ENCODE measurements at places on chromosomes 16 and 17. TPM values are rescaled to one million over a fixed set of nuclear protein-coding genes. Genes with fewer than 3 reads are reported as not detected.

Gene NPIPA3
- 1.4 TPM for total RNA-seq

Gene G6PC3
- total RNA-seq: 80.6 TPM

Gene HOXB1
- total RNA-seq: not detected

Gene NPIPA2
- 3.4 TPM for total RNA-seq

Gene ADAP2
- total RNA-seq: 77.2 TPM

Gene SARM1
- 23.1 TPM for total RNA-seq

Gene OTOP2
- total RNA-seq: not detected

- no peak for DNase-seq
These were observed 434.8 kb downstream of the SLC39A11 start for GRCh38 chr17:72657467-72658317.

DNA sequence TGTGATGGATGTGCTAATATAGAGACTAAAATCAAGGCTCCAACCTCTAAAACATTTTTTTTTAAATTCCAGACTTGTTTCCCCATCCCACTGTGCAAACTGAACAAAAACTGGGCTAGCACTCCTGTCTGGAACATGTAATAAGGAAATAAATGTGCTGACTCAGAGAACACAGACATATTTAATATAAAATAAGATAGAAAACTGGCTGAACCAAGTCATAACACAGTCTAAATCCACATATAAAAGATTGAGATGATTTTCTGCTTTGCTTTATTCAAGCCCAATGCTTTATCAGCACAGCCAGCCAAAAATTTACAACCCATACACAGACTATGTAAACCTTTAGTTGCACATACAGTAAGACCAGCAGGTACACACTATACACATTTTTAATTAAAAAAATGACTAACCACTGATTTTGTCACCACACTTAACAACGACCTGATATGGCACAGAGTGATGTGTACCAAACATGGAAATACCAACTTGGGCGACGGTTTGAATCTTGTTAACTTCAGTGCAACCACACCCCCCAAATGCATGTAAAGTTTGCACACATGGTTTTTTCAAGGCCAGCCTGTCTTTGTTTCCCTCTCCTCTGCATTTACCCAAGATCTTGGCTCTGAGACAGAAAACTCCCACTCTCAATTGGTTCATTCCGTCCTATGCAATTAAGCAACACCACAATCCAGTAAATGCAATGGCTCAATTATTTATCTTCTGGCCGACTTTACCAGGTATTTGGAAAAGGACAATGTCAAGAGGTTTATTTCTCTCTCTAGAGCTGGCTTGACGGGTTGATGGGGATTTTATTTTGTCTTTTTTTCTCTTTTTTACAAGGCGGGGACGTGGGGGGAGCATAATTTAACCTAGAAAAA is 1.2 kb downstream of the STAT3 start:
- no peak for DNase-seq

DNA sequence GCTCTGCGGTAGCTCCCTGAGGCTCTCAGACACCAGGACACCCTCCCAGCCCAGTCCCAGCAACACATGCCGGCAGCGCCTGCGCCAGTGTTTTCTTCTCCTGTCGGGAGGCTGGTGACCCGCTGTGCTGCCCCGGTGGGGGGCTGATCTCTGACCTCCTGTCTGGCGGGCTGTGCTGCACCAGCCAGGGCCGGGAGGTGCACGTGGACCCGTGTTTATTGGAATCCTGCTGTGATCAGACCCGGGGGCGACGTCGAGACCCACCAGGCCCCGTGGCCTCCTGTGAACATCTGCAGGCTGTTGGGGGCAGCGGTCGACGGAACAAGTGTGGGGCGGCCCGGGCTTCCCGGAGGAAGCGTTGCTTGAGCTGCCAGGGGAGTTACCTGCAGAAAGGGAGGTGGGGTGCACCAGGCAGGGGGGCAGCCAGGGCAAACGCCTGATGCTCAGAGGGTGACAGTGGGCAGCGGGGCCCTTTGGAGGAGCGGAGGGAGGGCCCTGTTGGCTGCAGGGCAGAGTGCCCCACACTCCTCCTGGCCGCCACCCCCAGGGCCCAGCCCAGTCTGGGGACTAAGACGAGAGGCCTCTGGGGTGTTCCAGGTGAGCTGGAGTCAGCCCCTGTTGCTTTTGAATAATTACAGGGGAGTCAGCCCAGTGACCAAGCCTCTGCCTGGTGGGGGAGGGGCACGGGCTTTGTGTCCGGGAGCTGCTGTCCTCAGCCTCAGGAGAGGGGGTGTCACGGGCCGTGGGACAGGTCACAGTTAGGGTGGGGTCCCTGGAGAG is 2.3 kb upstream of the SSTR5 start:
- no peak for DNase-seq

GRCh38 chr16:10635365-10636021 is 55.1 kb upstream of the EMP2 start:
- DNase-seq: no peak

GRCh38 chr16:15865742-15866141 is 8.9 kb upstream of the MYH11 start:
- no peak for DNase-seq

DNA sequence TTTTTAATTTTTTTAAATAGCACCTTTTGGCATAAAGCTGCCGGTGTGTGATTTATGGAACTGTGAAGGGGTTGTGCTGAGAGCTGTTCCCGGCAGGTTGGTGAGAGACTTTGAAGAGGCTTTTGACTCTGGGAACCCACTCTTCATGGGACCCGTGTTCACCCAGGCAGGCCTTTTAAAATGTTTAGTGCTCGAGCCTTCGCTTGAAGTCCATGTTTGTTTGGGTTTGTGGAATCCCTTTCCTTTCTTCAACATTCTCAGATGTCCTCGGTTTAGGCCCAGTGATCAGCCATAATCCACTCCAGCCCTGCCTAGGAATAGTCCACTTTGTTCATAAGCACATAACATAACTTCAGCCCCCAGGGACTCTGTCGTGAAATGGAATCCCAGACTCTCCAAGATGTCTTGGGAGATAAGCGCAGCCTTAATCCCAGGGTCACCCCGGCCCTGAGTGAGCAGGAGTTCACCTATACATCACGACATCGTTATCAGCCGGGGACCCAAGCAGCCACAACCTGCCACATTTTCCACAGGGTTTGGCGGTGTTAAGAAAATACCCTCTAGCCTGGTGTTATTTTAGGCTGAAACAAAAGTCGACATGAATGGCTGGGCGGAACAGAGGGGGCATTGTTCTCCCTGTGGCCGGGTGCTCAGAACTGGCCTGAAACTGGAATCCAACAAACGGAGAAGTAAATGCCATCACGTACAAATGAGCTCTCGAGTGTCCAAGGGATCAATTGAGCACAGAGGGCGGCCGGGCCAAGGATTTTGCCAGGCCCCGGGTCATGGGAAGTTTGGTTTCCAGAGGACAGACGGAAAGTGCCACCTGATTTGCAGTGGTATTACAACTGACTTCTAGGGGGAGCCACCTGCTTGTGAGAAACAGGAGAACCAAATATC is 145.7 kb upstream of the IRX3 start:
- no peak for DNase-seq

DNA sequence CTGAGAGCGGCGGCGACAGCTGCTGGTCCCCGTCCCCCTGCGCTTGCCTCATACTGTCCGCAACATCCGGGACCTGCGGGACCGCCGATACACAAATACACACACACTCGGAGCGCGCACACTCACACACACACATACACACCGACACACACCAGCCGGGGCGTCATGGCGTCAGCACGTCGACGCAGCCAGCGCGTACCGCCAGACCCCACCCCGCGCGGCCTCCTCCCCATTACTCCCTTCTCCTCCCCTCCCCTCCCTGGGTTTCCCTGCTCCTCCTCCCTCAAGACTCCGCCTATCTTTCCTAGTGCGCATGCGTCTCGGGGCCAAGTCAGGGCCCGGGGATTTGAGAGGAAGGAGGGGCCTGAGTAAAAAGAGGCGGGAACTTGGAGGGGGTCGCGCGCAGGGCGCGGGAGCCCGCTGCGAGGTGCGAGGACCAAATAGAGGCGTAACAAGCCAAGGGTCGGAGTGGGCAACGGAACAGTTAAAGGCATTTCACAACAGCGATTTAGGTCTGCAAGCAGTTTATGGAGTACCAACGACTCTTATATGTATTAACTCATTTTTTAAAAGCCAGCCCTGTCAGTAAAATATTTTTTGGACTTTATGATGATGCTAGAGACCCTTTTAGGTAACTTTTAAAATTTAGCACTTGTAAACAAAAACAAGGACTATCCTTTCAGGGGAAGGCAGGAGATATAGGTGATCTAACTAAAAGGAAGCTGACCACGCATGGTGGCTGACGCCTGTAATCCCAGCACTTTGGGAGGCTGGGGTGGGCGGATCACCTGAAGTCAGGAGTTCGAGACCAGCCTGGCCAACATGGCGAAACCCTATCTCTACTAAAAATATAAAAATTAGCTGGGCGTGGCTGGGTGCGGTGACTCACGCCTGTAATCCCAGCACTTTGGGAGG is at the start of gene SPOP:
TSS of gene SPOP (minus strand) at position 165 of the 915 bp plus-strand sequence. CDS start 55,287 bp downstream, outside the sequence.
- DNase-seq: peak; percentile 100

GRCh38 chr16:12043953-12044352 is 67.4 kb downstream of the SNX29 start:
- DNase-seq: no peak

- no peak for DNase-seq
These were observed 4.2 kb downstream of the CDK3 start for GRCh38 chr17:76004750-76005262.

DNA sequence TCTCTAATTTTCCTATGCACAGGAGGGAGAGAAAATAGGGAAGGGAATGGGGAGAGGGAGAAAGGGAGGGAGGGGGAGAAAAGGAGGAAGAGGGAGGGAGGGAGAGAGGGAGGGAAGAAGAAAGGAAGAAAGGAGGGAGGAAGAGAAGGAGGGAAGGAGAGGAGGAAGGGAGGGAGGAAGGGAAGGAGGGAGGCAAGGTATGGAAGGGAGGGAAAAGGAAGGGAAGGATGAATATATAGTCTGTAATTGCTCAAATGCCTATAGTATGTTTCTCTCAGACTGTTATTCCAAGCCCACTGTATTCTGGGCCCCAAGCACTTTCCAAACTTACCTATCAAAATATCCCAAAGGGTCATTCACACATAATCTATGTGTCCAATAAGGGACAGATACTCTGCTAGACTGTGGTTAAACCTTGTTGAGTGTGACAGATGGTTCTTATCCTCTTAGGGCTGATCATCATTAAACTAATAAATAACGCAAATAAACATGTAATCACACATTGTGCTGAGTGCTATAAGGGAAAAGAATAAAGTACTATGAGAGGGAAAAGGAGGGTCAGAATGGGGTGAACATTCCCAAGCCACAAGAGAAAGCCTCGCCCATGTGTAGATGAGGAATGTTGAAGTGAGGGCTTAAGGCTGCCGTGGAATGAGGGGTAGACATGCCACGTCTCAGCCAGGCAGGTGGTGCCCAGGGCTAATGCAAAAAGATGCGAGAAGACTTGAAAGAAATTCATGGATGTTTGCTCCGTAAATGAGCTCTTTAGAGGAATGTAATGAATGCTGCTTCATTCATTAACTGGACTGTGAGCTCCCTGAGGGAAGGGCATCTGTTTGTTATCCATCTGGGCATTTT is 30.6 kb downstream of the ASIC2 start:
- no peak for DNase-seq

DNA sequence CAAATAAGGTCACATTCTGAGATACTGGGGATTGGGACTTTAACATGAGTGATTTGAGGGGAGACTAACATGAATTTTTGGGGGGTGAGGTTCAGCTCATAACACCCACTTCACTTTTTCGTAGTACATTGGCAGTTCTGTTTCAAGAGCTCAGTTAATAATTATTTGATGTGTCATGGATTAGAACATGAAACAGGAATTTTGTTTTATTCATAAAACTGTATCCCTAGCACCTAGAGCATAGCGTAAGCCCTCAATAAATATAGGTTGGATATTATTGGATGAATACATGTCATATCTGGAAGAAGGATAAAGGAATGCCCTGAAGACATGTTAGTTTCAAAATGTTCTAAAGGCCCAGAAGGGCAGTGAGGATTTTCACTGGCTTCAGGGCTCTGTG is 119.8 kb downstream of the PRKCA start:
- no peak for DNase-seq

- DNase-seq: peak; percentile 34
These were observed 28.3 kb downstream of the VPS35L start for GRCh38 chr16:19583665-19584300.

- DNase-seq: no peak
These were observed 20.4 kb downstream of the ZNHIT3 start for GRCh38 chr17:36506831-36507230.

DNA sequence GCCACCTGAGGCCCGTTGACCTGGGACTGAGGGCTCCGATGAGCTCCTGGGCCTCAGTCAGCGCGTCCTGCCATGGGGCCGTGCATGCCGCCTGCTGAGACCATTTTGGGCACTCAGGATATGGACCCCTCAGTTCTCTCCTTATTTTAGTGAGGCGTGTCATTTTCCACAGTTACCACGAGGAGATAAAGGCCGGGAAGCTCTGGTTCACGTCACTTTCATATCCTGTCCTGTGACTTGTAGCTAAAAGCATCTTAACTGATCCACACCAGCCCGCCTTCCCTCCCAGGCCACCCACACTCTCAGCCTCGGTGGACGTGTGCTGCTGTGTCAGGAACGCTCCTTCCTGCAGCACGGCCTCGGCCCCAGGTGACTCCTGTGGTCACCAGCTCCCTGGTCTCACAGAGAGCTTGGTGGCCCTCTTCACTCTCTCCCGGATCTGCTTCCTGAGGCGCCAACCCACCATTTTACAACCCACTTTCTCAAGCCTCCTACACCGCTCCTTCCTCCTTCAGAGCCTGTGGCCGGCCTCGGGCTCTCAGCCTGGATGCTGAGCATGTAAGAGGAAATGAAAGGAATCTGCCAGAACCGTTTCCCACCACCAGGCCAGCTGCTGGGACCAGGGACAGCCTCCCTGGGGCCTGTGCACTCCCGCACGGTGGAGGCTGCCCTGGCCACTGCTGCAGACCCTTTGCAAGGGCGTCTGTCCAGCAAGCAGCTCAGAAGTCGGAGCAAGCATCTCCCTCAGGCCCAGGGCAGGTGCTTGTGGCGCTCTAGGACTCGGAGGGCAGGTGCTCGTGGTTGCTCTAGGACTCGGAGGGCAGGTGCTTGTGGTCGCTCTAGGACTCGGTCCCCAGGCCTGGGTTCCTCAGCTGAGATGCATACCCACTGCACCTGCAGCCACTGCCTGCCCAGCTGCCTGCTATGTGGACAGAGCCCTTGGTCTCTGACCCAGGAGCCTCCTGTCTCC is 23.9 kb upstream of the FASN start:
- no peak for DNase-seq

GRCh38 chr16:4749700-4750257 is 15.4 kb downstream of the DNAAF8 start:
- no peak for DNase-seq

- DNase-seq: no peak
These were observed 2.8 kb downstream of the CEMP1 start for GRCh38 chr16:2528161-2529060.

GRCh38 chr17:44218344-44219107 is 949 bp downstream of the UBTF start:
- DNase-seq: peak; percentile 87

GRCh38 chr16:279531-279930 is 860 bp upstream of the ARHGDIG start:
- DNase-seq: no peak

GRCh38 chr17:81397314-81398175 is 2.3 kb downstream of the BAHCC1 start:
- DNase-seq: no peak

DNA sequence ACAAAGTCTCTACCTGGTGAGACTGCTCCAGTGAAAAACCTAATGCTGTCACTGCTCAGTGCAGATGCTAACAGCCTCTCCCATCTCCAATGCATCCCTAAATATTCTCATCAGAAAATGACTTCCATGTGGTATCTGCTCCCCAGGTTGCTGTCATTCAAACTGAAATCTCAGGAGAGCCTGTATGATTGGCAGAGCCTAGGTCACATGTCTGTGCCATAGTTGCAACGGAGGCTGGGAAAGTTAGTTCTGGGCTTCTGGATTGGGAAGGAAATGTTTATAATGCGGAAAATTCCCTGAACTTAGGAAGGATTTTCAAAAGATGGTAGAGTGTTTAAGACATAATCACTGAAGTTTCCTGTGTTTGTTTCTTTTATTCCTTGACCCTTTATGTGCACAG is 206.4 kb upstream of the ZKSCAN2 start:
- DNase-seq: no peak

All from adrenal gland (tissue), 19 donors.